ENCODE measurements at places on chromosomes 16 and 17.

DNA sequence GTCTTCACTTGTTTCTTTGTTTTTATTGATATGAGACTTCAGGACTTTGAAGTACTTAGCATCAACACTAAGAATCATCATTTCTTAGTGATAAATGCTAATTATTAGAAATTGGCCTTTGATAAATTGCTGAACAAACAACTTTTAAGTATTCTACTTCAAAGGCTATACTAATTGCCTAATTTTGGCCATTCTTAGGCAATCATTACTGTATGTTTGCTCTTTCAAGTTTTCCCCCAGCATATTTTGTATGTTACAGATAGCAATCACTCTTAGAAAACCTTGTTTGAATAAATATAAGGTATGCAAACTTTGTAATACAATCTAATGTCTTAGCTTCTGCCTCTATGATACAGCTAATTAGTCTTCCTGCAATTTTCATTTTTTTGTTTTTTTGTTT is 46.0 kb downstream of the NQO1 start:
- DNase-seq: no peak

DNA sequence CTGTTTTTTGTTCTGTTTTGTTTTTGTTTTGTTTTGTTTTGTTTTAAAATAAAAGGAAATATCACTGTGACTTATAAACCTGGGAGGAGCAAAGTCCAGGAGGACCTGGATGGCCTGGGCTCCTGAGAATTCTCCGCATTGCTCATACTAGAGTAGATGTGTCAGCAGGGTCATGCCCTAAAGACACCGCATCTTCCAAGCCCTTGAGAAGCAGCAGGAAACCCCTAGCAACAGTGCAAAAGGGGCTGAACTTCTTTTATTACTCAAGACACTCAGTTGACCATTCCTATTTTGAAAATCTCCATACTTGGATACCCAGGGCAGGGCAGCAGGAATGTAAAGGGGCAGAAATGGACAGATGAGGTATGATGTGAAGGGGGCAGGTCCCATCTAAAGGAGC is 51.8 kb downstream of the SYT17 start:
- no peak for DNase-seq

DNA sequence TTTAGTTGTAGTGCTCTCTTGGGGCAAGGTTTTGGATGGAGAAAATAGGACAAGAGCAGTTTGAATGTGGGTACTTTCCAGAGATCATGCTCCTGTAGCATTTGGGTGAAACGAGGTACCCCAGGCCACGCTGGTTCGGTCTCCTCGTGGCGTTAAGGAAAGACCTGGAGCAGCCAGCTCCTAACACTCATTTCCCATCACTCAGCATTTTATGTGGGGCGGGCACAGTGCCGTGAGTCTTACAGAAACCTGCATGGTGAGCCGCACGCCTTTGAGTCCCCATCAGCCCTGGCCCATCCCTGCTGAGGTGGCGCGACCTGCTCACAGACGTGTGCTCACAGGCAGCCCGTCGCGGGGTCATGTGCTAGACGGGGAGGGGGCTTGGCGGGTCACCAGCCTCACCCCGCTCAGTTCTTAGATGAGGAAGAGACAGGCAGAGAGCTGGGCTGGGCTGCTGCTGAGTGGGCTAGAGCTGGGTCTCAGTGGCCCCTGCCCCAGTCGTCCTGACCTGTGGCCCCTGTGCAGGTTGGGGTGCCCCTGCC is 37.3 kb downstream of the TBCD start:
- DNase-seq: no peak

DNA sequence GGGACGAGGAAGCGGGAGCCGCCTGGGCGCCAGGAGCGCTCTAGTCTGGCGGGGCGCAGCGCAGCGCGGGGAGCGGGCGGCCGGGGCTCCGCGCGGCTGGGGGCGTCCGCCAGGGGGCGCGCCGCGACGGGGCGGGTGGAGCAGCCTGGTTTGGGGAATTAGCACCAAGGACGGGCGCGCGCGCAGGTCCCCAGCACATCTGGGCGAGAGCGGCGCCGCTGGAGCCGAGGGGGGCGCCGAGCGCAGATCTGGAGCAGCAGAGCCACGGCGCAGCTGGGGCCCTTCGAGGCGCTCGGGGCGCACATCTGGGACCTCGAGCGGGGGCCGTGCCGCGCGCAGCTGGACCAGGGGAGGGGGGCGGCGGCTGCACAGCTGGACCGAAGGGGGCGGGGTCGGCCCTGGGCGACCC is at the start of gene NXPH3:
NXPH3 (plus strand) TSS at position 193 of the 409 bp plus-strand sequence. CDS start 349 bp downstream, outside the sequence.
- DNase-seq: peak; percentile 89

GRCh38 chr17:35241520-35241919 is 1.4 kb upstream of the SLFN5 start:
- no peak for DNase-seq

GRCh38 chr17:77208217-77208808 is 67.5 kb downstream of the SEC14L1 start:
- peak; percentile 26 for DNase-seq

Measured in DMS53 (cell line).